ENCODE measurements at places on chromosomes 7 and 10. TPM values are rescaled to one million over a fixed set of nuclear protein-coding genes. Genes with fewer than 3 reads are reported as not detected.

- DNase-seq, result no peak
These were observed 7.6 kb downstream of the WDR86 start for GRCh38 chr7:151402029-151402835.

The RBM33 gene
- 49.3 TPM for total RNA-seq

GRCh38 chr7:37225285-37225969 lies 223.2 kb downstream of the ELMO1 start:
- DNase-seq, result no peak

DNA sequence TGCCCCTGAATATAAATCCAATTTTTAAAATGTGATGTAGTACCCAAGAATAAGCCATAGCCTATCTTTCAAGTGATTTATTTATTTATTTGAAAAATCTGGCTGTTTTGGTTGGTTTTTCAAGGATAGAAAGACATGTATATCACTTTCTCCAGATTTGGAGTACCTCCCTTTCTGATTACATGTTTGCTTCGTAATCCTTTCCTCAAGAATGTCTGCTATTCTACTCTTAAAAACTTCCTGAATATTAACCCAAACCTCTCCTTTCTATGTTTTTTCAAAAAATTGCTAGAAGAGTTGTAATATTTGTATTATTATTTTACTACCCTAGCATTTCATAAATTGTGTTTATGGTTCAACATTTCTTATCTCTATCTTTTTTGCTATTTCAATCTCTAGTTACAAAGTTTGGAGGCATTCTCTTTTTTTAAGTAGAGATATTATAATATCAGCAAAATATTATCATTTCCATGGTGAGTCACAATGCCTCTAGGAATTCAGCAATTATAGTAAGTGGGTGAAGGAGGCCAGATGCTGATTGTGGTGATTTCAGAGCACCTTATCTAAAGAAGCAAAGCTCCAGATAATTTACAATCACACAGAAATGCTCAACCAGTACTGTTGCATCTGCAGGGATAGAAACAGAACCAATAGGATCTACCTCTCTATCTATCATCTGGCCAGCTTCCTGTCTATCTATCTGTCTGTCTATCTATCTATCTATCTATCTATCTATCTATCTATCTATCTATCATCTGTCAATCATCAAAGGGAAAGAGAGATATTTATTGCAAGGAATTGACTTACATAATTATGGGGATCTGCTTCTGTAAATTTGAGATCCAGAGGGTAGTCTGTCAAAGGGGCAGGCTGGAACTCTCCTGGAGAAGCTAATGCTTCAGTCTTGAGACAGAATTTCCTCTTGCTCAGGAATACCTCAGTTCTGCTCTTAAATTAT lies 412.5 kb upstream of the SEMA3C start:
- DNase-seq, result no peak

GRCh38 chr7:47948141-47948790 lies at the start of gene PKD1L1:
PKD1L1 (minus strand) TSS chr7:47948466; CDS start chr7:47948440, 26 bp downstream.
- no peak for DNase-seq

DNA sequence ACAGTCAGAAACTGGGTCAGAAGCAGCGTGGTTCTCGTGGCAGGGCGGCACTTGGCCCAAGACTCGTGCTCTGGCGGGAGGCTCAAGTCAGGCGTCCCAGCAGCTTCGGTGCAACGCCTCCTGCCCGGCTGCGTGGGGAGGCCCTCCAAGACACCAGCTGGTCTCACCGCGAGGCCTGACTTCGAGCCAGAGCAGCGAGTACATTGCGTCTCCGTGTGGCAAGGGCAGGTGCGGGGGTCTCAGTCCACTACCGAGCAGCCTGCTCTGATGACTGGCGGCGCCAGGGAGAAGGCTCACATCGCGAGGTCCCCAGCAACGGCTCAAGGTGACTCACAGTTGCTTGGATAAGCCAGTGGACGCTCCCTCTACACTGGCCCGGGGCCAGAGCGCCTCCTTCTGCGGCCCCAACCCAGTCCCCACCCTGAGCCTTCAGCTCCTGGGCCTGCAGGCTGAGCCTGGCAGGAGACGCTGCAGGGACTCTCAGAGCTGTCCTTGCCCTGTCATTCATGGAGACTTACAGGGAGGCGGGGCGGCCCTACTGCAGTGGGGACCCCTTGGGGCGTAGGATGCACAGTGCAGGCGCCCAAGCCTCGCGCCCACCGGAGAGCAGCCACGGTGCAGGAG lies 41.9 kb upstream of the PRKAR1B start:
- DNase-seq, result peak; percentile 84

DNA sequence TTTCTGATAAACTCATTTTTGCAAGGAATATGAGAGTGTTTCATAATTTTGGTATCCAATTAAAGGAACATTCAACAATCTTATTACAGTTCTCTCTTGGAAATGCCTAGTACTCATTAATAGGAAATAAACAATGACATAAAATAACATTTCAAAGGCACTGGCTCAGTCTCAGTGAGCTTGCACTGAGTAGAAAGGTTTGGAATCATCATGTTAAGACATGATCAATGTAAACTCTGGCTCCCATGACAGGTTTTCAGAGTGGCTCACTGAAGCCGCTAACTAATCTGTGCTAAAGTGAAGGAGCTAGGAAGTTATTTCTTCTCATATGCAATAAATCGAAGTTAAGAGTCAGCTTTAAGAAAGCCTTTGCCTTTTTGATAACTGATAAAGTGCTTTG lies 203.3 kb upstream of the HGF start:
- no peak for DNase-seq

DNA sequence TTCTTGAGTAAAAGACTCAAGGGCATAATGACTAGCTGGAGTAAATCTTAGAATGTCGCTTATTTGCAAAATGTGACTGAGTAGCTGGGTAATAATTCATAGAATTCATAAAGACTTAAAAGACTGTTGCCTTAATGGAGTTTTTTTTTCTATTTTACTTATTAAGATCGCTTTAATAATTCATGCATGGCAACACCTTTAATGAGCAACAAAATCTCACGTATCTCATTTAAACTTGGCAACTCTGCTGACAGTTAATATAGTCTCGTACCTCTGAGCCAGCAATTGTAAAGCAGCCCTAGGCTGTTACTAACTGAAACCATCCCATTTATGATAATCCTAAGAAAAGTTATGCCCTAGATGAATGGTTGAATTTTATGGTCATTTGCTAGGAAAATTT lies 87.8 kb upstream of the SLC26A5 start:
- DNase-seq, result no peak

DNA sequence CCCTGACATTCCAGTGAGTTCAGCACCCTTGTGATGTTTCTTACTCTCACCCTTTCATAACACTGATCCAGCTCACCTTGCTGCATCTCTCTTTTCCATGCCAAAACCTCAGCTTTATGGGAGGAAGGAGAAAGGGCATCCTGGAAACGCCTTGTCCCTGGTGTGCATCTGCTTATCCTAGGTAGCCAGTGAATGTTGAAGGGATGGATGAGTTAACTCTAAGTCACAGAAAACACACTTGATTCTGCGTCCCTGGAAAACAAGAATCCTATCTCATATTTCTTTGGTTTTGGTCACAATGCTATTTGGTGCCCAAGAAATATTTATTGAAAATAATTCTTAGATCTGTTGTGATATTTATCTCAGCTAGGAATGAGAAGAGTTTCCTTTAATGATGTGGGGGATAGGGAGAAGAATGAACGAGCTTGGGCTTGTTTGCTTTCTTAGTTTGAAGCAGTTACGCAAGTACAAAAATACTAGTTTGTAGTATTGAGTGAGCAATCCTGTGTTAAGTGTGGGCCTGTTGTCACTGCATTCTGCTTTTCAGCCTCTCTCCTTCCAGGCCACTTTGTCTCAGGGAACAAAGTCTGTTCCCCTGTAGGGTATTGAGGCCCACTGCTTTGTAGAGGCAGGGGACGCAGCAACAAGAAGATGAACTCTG lies 126.5 kb downstream of the ARID5B start:
- DNase-seq, result no peak

GRCh38 chr7:124201768-124202349 lies 169.0 kb upstream of the TMEM229A start:
- no peak for DNase-seq

- DNase-seq, result no peak
These were observed 60.4 kb downstream of the NUDCD3 start for GRCh38 chr7:44430054-44430453.

The LRRC4 gene
- total RNA-seq, result 7.1 TPM

DNA sequence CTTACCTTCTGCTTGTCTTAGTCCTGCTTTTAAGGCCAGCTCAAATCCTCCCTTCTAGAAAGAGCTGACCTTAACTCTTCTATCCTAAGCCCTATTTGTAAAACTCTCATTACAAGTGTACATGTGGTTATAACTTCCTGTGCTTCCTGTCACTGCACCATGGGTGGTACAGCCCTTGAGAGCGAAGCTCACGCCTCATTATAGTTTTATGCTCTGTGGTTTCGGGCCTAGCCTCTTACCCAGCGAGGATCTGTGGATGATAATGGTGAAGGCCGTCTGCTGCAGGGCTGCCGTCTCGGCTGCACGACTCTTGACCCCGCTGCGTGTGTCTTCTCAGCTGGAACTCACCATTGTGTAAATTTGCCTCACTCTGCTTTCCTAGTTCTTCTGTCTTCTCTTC lies 74.6 kb downstream of the CUL1 start:
- DNase-seq, result no peak

DNA sequence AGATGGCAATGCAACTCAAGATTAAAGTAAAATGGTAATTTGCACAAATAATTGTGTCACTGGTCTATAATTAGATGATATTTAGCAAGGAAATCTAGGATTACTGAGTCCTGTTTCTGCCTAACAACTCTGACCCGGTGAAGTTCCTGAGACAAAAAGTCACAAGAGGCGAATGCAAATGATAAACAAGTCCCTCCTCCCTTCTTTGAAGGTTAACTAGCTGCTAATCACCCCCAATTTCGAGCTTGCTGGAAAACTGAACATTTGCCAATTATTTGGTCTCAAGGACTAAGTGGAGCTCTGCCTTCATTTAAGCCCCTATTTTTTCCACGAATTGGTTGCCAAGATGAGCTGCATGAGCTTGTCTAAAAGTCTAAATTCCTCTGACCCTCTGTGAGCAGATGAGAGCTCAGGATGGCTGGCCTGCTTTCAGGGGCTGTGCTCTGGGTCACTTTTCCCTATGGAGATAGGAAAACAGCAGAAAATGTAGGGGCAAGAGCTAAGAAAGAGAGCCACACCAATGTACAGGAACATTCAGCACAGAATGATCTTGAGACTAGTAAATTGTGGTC lies 127.3 kb downstream of the MBL2 start:
- DNase-seq, result no peak

DNA sequence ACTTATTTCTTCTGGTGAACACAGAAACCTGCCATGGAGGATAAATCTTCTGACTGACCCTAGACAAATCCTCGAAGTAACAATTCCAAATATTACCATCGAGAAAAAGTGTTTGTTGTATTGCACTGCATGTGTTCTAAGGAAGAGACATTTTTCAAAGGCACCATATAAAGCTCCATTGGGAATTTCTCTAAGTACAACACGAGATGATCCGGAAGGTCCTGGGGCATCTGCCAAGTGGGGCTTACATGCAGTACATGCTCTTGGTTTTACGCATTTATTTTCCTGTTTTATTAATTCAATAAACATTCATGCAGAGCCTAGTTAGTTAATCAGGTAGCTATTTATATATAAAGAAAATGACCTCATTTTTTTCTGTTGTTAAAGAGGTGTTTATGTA lies 692.0 kb upstream of the IGFBP3 start:
- no peak for DNase-seq

DNA sequence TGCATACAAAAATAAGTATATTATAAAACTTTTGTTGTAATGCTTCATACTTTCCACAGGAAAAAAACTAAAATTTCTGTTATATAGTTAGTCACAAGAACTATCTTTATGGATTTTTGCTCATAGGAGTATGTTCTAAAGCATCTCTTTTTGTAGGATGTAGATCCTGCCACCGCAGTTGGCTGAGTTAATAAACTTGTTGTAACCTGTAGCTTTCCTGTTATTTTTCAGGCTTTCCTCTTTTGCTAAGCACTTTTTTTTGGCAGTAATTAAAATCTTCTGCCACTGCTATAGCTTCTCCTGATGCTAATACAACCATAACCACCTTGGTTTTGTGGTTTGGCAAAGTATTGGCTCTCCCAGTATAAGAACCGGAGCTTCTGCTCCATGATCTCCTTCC lies 60.3 kb downstream of the WNT2 start:
- no peak for DNase-seq

The KLLN gene
- 0.87 TPM for total RNA-seq

- no peak for DNase-seq
These were observed 18.1 kb downstream of the PDGFA start for GRCh38 chr7:501526-501925.

- no peak for DNase-seq
These were observed 19.1 kb downstream of the DENND2A start for GRCh38 chr7:140621401-140622021.

DNA sequence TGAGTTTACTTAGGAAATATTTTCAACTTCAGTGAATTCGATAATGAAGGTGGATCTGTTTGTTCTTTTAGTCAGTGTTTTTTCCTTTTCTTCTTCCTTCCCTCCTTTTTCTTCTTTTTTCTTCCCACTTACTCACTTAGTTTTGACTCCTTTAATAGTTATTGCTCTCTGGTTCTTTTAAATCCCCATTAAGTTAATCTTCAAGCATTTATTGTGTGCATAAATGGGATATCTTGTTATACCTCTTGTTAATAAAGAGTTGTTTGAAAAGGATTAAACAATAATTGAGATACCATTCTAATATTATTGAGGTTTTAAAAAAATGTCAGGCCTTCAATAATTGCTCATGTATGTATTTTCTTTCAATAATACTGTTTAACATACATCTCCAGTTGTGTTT lies 19.5 kb downstream of the STAM start:
- DNase-seq, result no peak

GRCh38 chr7:81114633-81115032 lies 195.8 kb upstream of the SEMA3C start:
- no peak for DNase-seq

DNA sequence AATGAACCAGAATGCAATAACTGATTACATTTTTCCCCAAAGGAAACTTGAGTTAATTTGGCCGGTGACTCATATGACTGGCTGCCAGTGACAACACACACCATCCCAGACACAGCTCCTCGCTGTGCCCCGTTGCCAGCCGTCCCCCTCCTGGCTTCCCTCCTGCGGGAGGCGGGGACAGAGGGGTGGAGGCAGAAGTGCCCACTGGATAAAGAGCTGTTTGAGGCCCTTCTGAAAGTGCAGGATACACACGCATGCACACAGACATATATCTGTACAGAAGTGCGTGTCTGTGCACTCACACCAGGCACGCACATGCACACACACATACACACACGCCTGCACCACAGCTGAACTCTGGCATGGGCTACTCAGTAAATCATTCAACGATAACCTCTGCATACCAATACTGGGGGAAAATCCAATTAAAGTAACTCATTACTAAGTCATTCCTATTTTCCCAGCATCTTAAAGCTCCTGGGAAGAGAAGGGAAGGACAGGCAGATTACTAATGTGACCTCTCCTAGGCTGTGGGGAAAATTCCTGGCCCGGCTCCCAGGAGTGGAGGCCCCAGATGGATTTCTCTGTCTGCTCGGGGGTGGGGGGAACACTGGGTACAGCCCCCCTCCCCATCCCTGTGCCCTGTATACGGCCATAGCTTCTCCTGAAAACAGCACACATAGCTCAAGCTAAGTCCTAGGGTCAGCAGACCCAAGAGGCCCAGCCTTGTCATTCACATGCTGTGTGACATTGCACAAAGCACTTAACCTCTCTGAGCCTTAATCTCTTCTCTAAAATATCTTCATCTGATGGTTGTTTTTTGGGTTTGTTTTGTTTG lies 52.3 kb upstream of the MYL10 start:
- no peak for DNase-seq

- no peak for DNase-seq
These were observed 21.1 kb upstream of the FOXI2 start for GRCh38 chr10:127715782-127716378.

The RET gene
- 1.3 TPM for total RNA-seq
